Mesenteric fat pad (tissue), 1 donor: ENCODE measurements at places on chromosomes 6 and 20. TPM values are rescaled to one million over a fixed set of nuclear protein-coding genes. Genes with fewer than 3 reads are reported as not detected.

Gene KHDRBS2
- not detected for total RNA-seq

Gene BTN1A1
- total RNA-seq = not detected

Gene SIM1
- not detected for total RNA-seq

Gene RBBP8NL
- total RNA-seq = not detected

Gene NNAT
- total RNA-seq = 27.3 TPM

Gene BACH2
- total RNA-seq = 2.0 TPM

Gene ADIG
- total RNA-seq = not detected

Gene HDGFL1
- not detected for total RNA-seq

Gene FBXO30
- total RNA-seq = 8.1 TPM

Gene PCIF1
- total RNA-seq = 27.1 TPM

Gene FAXC
- not detected for total RNA-seq

Gene NUP43
- total RNA-seq = 29.9 TPM

Gene ABHD16B
- total RNA-seq = not detected

DNA sequence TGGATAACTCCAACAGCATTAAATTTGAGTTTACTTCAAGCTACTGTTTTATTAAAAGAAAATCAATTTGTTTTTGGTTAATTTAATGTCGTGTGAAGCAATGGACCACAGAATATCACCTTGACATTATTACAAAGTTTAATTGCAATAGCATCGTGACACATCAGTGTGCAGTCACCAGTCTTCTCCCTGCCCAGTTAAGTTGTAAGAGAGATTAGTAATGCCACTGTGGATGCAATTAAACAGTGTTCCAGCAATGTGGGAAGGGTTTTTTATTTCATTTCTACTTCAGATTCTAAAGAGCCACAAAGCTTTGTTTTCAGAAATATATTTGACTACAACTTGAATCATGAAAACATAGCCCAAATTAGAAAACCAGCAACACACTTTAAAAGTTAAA is 128.7 kb downstream of the SYNE1 start:
- no peak for DNase-seq

GRCh38 chr6:136411453-136412354 is 122.1 kb upstream of the BCLAF1 start:
- no peak for DNase-seq

DNA sequence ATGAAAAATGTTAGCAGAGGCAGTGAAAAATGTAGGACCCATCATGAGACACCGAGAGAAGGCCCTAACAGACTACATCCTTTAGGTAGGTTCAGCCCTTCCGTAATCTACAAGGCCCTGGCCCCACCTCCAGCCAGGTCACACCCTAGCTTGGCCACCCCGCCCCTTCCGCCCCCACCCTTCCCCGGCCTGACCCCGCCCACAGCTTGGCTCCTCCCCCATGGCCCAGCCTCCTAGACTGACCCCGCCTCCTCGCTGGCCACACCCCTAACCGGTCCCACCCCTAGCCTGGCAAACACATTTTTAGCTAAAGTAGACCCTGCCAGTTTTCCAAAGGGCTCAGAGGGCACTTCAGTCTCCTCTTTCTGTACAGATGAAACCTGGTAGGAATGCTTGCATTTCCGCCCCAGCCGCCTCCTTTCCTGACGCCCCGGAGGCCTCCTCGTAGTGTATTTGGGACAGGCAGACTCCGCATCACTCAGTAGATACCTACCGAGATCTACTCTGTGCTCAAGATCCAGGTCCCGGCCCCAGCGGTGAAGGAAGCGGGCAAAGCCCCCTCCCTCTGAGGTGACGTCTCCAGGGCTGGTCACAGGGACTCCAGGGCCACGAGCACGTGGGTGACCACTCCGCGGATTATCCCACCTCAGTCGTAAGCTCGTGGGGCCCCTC is 443.5 kb downstream of the PREX1 start:
- DNase-seq = no peak

DNA sequence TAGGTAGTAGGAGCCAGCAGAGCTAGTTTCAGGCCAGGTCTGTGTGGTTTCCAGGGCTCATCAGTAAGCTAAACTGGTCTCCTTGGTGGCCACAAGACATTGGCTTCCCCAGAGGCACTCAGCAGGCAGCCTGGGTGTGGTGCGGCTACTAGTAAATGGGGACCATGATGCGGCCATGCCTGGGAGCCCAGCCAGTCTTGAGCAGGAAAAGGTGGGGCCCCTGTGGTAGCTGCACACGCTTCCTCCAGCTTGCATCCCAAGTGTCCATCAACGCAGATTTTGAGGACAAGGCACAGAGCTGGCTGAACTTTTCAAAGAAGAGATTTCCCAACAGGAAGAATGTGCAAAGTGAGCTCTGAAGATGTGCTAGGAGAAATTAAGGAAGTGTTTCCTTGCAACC is 107.4 kb upstream of the NAA20 start:
- DNase-seq = peak; percentile 88

- DNase-seq = no peak
Observed at GRCh38 chr20:16803965-16804792, 56.0 kb downstream of the OTOR start.

GRCh38 chr6:145147559-145147958 is 587.8 kb downstream of the EPM2A start:
- no peak for DNase-seq

- DNase-seq = no peak
Observed at GRCh38 chr6:23447731-23448130, 678.3 kb upstream of the NRSN1 start.

DNA sequence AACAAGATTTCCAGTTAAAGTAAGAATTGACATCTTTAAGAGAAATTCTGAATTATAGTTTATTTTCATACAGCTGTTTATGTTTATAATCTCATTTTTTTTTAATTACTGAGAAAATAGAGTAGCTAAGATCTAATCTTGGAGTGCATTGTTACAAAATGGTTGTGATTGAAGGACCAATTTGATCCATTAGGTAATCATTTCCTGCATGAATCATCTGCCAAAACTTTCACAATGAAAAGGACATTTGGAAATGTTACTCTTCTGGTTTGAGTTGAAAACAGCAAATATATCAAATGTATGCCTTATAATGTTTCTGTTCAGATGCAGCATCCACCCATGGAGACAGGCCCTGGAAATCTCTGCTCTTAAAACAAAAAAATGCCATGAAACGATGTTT is 19.0 kb downstream of the TUBB2A start:
- no peak for DNase-seq

GRCh38 chr6:100305209-100305869 is 159.4 kb downstream of the SIM1 start:
- DNase-seq = no peak

DNA sequence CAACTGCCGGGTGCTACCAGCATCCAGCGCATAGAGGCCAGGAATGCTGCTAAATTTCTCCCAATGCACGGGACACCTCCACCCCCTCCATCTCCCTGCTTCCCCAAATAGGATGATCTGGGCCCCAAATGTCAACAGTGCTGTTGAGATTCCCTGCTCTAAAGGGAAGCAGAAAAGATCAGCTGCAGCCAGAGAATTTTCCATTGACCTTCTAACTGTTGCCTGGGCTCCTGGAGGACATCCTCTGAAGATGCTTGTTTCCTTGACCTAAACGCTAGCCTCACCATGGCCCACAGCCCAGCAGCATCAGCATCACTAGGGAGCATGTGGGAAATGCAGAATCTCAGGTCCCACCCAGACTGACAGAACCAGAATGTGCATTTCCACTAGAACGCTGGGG is 161.3 kb downstream of the GMPR start:
- DNase-seq = no peak

DNA sequence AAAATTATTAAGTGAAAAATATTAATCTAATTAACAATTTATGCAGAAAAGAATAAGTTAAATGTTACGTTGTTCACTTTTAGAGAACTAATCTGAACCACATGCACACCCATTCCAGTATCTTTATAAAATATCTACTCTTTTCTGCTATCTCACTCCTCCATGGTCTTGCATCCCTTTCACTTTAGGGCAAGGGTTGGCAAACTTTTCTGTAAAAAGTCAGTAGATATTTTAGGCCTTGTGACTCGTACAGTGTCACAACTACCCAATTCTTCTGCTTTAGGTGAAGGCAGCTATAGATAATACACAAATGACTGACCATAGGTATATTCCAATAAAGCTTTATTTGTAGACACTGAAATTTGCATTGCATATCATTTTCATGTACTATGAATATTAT is 39.7 kb upstream of the SUPT3H start:
- DNase-seq = no peak

DNA sequence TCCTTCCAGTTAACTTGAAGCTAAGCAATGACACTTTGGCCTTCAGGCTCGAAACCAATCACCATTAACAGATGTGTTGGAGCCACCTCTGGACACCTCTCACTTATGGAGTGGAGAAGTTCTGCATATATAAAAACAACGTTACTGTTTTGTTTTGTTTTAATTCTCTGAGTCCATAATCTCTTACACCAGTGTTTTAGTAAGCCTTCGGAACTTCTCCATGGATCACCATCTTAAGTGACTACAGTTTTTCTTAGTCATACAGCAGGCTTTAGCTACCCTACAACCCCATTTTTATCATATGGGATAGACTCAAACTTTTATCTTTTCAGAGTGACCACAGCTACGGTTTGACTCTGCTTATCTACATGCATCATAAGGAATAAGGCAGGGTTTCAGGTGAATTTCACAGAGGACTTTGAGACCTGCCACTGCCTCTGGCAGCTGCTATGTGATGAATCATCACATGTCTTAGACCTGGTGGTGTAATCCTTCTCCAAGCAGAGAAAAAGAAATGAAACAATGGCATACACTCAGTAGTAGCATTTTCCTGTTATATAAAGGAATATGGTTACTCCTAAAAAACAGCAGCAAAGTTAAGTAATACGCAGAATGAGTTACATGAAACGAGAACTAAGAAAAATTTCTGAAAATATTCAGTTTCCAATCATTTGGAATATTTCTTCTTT is 5.5 kb upstream of the HDDC2 start:
- no peak for DNase-seq

GRCh38 chr6:135876058-135876457 is 24.6 kb downstream of the PDE7B start:
- no peak for DNase-seq

DNA sequence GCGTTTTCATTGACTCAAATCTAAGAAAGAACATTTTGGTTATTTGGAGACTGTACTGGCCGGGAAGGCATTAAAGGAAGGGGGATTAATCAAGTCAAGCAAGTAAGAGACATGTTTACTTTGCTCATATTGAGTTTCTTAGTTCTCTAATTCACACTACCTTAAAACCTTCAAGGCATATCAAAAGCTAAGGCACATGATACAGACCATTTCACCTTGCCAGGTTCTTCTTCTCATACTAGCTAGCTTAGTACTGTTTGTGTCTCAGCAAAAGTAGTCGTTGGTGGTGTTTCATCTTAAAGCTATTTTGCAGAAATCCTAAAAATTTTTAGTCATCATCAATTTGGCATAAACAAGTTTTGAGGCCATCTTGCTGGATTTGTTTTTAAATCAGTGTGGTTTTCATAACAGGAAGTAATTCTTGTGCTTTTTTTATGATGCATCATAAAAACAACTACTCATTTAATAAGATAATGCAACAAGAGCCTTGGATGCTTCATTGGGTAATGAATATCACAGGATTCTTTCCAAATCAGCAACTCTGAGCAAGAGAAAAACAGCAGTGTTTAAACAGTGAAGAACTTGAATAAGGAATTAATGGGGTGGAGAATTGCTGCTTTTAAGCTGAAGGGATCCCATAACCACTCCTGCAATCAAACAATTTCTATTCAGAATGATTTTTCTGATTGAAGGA is 425.3 kb downstream of the EPM2A start:
- no peak for DNase-seq

DNA sequence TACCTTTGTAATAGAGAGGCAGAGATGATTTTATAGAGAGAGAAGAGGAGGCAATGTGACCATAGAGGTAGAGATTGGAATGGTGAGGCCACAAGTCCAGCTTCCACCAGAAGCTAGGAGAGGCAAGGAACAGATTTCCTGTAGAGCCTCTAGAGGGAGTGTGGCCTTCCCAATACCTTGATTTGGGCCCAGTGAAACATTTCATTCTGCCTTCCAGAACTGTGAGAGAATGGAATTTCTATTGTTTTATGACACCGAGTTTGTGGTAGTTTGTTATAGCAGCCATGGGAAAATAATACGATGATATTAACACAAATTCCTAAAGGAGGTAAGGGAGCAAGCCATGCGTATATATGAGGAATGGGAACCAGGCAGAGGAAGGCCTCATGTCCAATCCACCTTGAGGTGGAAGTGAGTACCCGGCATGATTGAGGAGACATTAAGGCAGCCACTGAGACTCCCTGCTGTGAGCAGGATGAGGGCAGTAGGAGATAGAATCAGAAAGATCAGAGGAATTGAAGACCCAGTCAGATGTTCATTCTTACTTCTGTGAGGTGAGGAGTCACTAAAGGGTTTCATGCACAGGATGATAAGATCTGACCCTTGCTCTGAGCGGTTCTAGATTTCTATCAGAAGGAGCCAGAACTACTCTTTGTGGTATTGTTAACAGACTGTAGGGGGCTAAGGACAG is 636.3 kb upstream of the IMPG1 start:
- no peak for DNase-seq

- DNase-seq = no peak
Observed at GRCh38 chr20:49210101-49210756, 9.0 kb upstream of the DDX27 start.

- DNase-seq = no peak
Observed at GRCh38 chr6:86723729-86724128, 213.6 kb upstream of the HTR1E start.

GRCh38 chr20:34629342-34629741 is 47.5 kb downstream of the PIGU start:
- no peak for DNase-seq
